Progenitor cell of endocrine pancreas (in vitro differentiated cells): ENCODE measurements at places on chromosomes 2 and 18.

DNA sequence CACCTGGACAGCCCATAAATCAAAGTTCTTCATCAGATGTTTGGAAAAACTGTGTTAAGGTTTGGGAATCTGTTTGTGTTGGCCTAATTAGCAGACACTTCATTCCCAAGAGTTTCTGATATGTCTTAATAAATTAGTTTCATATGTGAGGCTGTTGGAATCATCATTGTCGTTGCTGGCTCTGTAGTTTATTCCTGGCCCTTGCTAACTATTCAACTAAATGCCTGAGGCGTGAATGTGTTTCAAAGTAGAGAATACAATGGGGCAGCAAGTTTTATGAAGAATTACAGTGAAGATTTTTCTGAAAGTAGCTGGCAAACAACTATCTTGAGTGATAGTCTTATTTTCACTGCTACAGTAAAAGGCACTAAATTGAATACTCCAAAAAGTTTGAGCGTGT lies 141.1 kb downstream of the PARD3B start:
- DNase-seq = no peak

DNA sequence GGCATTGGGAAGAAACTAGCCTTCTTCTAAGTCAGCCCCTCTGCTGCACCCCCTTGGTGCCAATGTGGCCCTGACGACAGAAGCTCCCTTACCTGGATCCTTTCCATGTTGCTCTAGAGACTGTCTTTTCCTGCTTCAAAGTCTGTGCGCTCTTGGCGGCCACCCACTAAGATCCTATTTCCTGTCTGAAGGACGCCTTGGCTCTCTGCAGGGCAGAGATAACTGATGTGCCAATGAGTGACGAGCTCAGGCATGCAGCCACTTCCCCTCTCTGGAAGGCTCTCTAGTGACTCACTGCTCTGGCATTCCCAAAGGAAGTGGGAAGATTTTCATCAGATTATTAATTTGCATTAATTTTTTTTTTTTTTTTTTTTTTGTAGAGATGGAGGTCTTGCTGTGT lies 273.5 kb downstream of the CDH20 start:
- DNase-seq = no peak

GRCh38 chr18:10679557-10680270 lies 153.9 kb downstream of the NAPG start:
- no peak for DNase-seq

DNA sequence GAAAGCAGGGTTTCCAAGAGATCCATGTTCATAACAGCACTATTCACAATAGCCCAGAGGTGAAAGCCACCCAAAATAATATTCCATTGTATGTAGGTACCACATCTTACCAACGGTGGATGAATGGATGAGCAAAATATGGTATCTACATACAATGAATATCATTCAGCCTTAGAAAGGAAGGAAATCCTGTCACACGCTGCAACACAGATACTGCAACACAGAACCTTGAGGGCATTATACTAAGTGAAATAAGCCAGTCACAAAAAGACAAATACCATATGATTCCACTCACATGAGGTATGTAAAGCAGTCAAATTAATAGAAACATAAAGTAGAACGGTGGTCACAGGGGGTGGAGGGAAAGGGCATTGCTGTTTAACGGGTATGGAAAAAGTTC lies 155.7 kb downstream of the DTNB start:
- no peak for DNase-seq

DNA sequence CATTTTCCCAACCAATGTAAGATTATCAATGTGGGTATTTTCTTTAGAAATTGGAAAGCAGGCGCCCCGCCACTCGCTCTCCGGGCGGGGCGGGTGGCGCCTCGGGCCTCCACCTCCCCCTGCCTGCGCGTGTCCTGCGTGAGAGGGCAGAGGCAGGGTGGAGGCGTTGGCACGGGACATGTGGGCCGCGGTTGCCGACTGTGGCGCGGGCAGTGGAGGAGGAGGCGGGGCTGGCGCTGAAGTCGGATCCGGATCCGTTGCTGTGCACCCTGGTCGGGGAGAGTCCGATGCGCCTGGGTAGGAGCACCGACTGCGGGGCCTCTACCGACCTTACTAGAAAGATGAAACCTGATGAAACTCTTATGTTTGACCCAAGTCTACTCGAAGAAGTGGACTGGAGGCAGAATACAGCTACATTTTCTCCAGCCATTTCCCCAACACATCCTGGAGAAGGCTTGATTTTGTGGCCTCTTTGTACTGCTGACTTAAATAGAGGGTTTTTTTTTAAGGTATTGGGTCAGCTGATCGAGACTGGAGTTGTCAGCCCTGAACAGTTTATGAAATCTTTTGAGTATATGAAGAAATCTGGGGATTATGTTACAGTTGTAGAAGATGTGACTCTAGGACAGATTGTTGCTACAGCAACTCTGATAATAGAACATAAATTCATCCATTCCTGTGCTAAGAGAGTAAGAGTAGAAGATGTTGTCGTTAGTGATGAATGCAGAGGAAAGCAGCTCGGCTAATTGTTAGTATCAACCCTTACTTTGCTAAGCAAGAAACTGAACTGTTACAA lies 37.9 kb downstream of the PMS1 start:
- DNase-seq = no peak

DNA sequence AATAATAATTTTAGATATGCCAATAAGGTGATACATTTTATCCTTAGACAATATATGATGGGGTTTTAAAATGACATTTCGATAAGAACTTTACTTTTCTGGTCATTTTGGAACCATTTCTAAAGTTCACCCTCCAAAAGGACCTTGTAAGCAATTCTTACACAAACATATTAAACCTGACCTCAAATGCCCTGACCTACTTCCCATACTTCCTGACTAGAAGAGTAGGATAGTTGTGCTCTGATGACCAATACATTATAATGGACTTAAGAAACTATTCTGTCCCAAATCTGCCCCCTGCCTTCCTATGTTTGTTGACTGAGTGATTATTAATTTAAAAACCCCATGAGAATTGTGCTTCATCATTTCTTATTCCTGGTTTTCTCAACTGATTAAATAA lies 24.6 kb downstream of the GCA start:
- DNase-seq = no peak

DNA sequence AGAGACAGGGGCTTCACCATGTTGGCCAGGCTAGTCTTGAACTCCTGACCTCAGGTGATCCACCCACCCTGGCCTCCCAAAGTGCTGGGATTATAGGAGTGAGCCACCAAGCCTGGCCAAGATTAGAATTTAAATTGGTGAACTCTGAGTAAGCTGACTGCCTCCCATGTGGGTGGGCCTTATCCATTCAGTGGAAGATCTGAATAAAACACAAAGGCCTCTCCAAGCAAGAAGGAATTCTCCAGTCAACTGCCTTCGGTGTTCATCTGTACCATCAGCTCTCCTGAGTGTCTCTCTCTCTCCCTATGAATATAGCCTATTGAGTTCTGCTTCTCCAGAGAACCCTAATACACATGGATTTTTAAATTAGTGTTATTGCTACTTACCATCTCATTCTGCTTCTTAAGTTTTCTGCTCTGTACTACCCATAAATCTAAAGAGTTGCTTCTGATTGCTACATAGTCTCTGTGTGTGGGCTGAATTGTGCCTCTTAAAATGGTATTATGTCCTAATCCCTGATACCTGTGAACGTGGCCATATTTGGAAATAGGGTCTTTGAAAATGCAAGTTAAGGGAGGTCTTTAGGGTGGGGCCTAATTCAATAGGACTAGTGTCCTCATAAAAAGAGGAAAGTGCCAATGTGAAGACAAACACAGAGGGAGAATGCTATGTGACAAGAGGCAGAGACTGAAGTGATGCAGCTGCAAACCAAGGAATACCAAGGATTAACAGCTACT lies 36.3 kb downstream of the FBXO11 start:
- no peak for DNase-seq

GRCh38 chr18:2970772-2971659 lies 41.9 kb downstream of the LPIN2 start:
- no peak for DNase-seq

- no peak for DNase-seq
Measured at GRCh38 chr2:206481056-206481455, 37.7 kb downstream of the ADAM23 start.
